NCI-H1092 treated with DMSO at 0.1 percent for 48 hours (cell line): ENCODE measurements at places on chromosomes 11 and 22.

DNA sequence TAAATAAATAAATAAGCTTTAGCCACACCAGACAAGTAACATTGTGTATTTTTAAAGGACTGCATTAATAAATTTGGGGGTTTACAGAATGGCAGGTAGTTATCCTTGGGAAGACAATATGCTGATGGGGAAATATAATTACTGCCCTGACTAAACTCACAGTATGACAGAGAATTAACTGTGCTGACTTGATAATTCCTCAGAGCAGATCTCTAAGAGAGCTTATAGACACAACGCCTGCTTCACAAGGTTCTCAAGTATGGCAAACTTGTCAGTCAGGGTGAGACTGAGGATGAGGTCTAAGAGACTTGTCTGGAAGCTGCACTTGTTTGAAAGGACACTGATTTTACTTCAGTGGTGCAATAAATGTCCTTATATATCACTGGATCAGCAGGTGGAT lies 3.3 kb downstream of the OR51B4 start:
- DNase-seq, result no peak

DNA sequence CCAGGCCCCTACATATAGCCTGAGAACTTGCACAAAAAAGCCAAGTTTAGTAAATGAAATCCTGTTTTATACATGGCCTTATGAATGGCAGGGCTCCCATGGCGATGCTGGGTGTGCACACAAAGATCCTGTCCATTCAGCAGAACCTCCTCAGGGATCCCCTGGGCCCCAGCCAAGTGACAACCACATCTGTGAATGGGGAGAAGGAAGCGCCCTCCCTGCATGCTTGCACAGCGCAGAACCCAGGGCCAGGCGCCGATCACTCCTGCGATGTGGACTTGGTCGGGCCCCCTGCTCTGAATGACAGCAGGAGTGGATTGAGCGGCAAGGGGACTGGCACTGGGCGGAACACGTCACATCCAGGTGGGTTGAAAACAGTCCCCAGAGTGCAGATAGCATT lies 4.5 kb upstream of the CDC42EP2 start:
- no peak for DNase-seq

- peak; percentile 44 for DNase-seq
These were observed 58.4 kb downstream of the ABTB2 start for GRCh38 chr11:34299284-34299972.

DNA sequence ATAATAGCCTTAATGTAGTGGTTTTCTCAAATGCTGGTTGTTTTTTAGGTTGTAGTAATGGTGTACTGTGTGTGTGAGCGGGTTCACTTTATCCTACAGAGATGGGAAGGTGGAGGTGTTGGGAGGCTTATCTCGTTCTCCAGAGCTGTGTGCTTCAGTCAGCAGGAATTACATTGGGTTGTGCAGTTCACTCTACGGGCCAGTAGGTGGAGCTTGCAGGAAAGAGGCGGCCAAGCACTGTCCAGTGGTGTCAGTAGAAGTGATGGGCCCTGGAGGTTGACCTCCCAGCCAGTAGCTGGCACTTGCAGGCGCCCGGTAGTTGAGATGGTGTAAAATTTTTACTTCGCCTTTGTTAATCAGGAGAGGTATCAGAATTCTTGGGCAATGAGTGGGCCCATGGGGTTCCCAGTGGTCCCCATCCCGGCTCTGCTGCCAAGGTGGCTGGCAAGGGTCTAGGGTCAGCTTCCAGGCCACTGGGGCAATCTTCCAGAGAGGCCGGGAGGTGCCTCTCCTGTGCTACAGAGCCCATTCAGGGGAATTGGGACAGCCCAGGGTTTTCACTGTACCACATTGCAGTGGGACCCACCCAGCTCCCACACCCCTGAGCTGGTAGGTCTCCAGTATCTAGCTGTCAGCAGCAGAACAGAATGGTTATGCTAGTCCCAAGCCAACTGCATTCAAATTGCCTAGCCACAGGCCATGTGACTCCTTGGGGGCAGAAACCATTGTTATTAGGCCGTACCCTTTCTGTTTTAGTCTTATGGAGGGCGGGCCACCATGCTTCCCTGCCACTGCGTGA lies 43.9 kb downstream of the BIRC2 start:
- peak; percentile 69 for DNase-seq

DNA sequence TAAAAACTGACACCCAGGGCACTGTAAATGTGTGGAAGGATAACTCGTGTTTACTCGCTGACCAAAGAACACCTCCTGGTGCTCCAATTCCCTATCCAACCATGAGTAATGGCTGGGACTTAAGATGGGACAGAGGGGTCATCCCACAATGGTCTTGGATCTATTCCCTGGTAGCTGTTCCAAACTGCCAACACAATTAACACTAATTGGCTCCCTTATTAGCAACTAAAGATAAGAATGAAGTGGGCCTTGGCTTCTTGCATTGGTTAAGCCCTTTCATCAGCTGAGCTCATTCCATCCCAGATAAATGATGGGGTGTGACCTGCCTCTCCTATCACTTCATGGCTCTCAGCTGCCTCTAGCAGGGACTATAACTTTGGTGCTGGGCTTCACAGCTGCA lies 1.5 kb upstream of the SIK3 start:
- no peak for DNase-seq

- no peak for DNase-seq
These were observed 1.8 kb downstream of the CD82 start for GRCh38 chr11:44566952-44567875.

DNA sequence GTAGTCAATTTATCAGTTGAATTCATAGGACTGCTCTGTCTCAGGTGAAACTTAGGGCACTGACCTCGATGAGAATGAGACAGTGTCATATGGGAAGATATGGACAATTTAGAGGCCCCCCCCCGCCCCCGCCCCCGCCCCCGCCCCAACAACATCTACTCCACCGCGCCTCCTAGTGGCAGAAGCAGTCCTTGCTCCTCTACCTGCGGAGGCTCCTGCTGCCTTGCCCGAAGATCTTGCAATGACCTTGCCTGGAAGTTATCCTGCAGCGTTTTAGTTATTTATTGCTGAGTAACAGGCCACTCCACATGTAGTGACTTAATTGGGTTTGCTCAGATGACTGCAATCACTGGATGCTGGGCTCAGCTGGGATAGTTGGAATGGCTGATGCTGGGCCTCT lies 15.2 kb downstream of the SERPINH1 start:
- DNase-seq, result no peak

DNA sequence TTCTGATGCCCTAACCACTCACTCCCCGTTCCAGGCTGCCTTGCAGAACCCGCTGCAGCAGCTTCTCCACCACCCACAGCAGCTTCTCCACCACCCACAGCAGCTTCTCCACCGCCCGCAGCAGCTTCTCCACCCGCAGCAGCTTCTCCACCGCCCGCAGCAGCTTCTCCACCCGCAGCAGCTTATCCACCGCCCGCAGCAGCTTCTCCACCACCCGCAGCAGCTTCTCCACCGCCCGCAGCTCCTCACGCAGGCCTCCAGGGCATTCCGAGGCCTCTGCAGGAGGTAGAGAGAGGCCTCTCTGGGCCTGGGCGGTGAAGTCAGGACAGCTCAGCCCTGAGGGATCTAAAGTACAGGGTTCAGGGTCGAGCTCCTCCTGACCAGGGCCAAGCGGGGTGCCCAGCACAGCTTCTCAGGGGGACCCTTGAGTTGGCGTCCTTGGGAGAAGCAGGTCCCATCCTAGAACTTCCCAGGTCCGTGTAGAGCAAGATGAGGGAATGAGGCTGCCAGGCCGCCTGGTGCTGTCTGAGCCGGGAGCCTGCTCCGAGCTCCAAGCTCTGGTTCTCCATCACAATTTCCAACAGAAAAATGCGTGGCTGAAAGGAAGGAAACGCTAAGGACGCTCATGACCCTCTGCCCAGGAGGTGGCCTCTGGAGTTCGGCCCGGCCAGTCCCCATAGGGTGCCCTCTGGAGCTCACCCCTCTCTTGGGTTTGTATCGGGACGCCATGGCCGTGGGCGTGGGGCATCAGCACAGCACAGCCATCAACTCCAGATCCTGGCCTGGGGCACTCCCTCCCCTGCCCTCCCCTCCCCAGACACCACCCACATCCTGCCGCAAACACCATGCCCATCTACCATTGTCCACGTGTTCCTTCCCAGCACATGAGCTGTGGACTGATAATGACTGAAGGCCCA lies 528.6 kb downstream of the BRD1 start:
- no peak for DNase-seq

DNA sequence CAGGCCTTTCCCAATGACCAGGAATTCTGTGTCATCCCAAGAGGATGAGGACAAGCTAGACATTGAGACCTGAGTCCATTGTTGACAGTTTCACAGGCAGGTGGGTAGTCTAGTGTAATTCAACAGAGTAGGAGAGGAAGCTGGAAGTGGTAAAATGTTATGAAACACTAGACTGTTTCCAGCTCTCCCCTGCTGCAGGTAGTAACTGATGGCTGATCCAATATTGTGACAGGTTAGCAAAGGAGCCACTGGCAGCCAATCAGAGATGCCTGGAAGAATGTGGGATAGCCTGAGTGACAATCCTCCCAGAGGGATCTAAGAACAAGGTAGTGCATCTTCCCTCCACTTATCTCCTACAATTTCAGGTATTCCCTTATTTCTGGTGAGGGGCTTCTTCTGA lies 10.6 kb upstream of the GDPD4 start:
- no peak for DNase-seq

DNA sequence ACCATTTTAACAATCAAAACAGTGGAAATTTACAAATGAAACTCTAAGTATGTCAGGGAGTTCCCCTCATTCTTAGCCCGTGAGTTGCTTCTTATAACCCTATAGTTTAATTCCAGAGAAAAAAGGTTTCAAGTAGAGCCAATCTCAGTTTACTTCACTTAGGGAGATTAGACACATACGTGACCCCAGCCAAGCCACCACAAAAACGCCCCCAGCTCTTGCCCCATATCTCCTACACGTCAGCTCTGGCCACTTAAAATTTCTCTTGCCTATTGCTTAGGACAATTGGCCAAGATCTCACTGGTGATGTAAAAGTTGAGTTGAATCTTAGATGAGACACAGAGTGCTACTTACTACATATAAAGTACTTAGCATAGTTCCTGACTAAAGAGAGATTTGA lies 166.4 kb downstream of the ETS1 start:
- DNase-seq, result no peak

GRCh38 chr11:83467837-83468236 lies 181.7 kb upstream of the CCDC90B start:
- no peak for DNase-seq

- peak; percentile 50 for DNase-seq
These were observed at the start of gene ARHGAP42 for GRCh38 chr11:100687054-100687629. ARHGAP42 (plus strand) TSS chr11:100687288; CDS start chr11:100687679, 391 bp downstream.

DNA sequence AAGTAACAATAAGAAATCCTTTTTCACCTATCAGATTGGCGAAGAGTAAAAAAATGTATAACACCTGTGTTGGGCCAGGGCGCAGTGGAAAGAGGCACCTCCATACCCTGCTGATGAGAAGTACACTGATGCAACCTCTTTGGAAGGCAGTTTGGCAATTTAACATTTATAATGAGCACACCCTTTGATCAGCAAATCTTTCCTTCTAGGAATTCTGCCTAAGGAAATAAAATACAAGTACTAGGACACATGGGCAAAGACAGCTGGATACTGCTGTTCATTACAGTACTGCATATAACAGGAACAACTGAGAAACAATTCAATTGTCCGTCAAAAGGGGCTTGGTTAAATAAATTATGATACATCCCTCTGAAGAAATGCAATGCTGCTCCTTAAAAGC lies 110.1 kb downstream of the RPL27A start:
- no peak for DNase-seq

- no peak for DNase-seq
These were observed 211.3 kb upstream of the RAG2 start for GRCh38 chr11:36809303-36809702.

- no peak for DNase-seq
These were observed 52.8 kb upstream of the CCDC188 start for GRCh38 chr22:20203552-20204201.

DNA sequence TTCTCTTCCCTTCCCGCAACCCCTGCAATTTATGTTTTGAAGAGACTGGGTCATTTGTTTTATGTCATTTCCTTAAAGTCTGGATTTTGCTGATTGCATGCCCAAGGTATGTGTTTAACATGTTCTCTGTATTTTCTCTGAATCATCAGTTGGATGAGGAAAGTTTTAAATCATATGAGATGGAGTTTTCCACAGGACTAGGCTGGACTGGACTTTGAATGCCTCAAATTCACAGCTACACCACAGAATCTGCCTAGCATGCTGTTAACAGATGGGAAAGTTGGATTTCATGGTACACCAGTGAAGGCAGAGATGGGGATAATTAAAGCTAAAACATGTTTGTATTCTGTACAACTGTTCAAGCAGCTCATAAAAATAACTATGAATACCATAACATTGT lies 62.6 kb downstream of the CWC15 start:
- DNase-seq, result no peak

DNA sequence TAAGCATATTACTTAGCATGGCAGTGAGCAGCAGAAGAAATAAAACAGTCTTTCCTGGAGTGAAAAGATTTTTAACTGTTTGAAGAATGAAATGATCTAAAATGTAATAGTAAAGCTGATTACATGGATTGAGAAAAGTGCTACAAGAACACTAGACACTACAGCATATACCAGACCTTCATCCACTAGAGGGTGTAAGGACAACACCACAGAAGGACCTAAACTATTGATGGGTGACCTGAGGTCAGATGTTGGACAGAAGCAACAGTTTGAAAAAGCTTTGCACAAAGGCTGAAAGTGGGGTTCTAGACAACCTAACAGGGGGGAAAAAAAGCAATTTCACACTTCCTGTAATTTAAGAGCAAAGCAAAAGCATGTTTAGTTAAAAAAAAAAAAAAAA lies 97.7 kb downstream of the RBFOX2 start:
- peak; percentile 66 for DNase-seq

GRCh38 chr11:94771390-94771789 lies 3.2 kb downstream of the AMOTL1 start:
- no peak for DNase-seq

GRCh38 chr11:45816614-45817013 lies 11.7 kb downstream of the SLC35C1 start:
- DNase-seq, result peak; percentile 15

DNA sequence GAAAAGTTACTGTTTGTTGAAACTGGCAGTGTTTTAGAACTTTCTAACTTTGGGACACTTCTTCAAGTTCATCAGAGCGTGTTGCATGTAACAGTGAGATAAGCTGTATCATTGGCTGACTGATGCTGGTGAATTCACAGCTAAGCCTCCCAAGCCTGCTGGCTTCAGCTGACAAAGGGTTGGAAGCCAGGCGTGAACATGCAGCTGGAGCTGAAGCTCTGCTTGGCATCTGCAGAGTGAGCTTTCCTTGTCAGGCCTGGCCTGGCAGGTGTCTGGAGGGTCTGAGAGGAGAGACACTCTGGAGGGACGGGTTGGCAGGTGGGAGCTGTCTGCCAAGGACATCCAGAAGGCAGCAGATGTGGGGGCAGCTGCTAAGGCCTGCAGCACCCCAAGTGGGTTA lies 1.5 kb downstream of the AMPD3 start:
- peak; percentile 53 for DNase-seq
